ENCODE measurements at places on chromosomes 1 and 21.

- DNase-seq, result no peak
Measured at GRCh38 chr1:221722254-221723017, 19.5 kb downstream of the DUSP10 start.

GRCh38 chr1:175338387-175339135 lies 146.0 kb upstream of the KIAA0040 start:
- DNase-seq, result peak; percentile 48

DNA sequence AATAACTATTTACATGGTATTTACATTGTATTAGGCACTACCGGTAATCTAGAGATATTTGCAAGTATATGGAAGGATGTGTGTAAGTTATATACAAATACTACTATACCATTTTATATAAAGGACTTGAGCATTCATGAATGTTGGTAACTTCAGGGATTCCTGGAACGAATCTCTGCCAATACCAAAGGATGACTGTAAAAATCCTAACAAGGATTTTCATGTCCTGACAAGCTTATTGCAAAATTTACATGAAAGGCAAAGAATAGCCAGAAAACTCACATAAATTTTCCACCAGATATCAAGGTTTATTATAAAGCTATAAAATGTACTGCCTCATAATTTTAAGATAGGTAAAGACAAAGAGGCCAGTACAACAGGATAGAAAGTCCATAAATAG lies 325.2 kb upstream of the NRIP1 start:
- DNase-seq, result no peak

GRCh38 chr1:192108161-192108560 lies 50.1 kb upstream of the RGS18 start:
- no peak for DNase-seq

DNA sequence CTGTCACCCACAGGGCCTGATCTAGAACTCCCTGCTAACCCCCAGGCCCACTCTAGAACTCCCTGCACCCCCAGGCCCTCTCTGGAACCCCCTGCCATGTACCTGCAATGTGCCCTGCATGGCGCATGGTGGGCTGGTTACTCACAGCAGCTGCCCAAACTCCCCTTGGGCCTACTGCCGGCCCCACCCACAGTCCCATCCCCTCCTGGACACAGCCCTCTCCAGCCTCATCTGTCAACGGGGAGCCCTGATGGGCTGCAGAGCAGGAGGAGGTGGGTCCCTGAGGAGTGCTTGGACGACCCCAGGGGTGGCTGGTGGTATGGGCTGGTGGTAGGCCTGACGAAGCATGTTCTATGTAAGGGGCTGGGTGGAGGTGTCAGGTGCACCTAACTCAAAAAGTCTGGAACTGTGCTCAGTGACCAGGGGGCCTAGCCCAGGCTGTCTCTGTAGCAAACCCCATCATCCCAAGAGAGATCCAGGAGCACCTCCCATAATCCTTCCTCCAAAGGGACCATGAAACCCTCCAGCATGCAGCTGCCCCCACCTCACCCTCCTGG lies 19.0 kb upstream of the PRSS38 start:
- DNase-seq, result no peak

DNA sequence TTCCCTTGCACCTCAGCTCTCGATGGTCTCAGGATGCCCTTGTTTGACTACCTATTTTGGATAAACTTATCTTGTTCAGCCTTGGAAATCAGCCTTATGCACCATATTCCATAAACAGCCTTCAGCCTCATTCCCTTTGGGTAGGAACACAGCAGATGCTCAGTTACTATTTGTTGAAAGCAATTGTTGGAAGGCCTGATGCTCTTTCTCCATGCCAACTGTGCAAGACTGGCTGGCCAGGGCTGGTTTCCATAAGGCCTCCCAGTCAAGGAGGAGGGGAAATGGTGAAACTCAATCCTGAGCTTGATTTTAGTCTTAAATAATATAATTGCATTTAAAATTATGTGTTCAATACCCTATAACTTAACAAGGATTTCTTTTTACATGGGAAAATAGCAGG lies 121.1 kb upstream of the DEPDC1 start:
- no peak for DNase-seq
